Inflammatory macrophage treated with lipopolysaccharide for 1 hour (primary cell): ENCODE measurements at places on chromosomes 1 and 21.

DNA sequence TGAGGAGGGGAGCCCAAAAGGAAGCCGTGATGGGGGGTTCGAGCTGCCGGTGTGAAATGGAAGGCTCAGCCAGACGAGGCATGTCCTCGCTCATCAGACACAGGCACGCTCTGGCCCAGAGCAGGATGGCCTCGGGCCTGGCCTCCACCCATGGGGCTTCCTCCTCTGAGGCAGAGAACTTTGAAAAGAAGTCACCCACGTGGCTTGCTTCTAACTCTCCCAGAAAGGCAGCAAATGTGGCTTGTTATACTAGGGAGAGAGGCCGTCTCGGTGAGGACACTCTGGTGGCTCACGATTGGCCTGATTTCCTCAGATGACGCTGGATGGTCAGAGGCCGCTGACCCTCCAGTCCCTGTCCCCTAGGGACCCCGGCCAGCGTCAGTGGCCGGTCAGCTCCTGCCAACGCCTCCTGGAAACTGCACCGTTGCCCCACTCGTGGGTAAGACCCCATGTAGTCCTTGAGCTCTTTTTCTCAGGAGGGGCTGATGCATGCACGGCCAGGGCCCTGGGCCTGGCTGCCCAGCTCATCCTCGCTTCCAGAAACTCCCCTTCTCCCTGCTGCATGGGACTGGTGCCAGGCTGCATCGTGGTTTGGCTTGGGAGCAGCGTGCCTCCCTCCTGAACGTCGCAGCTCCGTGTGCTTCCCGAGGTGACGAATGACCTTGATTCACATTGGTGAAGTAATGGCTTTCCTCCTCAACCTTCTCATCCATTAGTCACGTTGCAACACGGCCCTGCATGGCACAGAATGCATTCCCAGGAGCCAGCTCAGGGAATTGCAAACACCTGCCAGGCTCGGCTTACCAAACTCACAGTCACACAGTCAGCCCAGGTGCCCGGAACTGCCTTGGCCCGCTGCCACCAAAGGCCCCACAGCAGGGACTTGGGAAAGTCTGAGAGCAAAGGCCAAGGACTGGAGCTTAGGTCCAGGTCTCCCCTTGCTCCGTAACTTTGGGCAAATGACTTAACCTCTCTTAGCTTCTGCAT, 58.8 kb downstream of the TOMM20 start:
- no peak for DNase-seq

DNA sequence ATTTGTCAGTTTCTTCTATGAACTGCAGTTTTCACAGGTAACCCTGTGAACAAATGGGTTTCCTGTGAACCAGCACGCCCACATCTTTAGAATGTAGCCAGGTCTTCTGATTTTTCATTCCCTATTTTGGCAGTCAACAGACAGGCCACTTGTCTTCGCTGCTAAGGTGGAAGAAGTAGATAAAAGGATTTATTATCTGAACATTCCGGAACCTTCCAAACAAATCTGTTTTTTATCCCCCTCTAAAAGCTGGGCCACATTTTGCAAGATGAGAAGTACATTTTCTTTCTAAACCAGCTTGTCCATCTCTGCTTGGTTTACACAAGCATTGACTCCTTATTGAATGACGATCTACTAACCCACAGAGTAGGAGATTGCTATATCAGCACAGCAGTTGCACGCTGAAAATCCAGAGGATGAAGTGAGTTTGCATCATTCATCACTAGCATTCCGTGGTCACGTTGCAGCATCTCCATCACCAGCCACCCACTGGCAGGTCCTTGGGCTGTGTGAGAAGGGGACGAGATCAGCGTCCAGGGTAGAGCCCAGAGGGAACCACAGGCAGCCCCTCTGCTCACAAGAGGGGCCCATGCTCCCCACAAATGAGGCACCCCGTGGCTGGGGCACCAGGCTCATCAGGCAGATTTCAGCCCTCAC, 83.5 kb downstream of the TOMM20 start:
- DNase-seq: peak; percentile 25

- DNase-seq: no peak
Measured at GRCh38 chr1:91099746-91100621, 78.1 kb upstream of the ZNF644 start.

- no peak for DNase-seq
Measured at GRCh38 chr1:11475748-11476147, 3.2 kb upstream of the DISP3 start.

DNA sequence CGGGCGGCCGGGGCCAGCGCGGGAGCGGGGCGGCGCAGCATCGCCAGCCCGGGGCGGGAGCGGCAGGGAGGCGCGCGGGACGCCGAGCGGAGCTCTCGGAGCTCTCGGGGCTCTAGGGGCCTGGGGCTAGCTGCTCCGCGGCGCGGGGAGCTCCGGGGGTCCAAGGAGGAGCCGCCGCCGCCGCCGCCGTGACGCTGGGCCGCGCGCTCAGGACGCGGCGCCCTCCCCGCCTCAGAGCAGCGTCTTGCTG, 147 bp downstream of the CLSTN1 start:
- DNase-seq: no peak

DNA sequence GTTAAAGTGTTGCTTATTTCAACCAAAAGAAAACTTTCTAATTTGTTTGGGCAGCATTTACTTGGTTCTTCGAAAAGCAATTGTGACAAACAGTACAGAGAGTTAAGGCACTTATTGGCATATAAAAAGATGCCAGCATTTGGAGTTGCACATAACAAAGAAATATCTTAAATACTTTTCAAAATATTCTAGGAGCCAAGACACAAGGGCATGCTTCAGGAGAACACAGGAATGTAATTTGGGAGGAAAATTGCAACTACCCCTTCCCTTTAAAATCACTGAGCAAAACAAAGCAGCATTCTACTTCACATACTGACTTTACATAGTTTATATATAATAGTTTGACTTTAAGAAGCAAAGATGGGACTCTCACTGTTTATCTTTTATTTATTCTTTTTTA, 4.6 kb upstream of the TIE1 start:
- DNase-seq: no peak
